Upper lobe of right lung (tissue), 1 donor: ENCODE measurements at places on chromosomes 7 and 10. TPM values are rescaled to one million over a fixed set of nuclear protein-coding genes. Genes with fewer than 3 reads are reported as not detected.

ANKRD16 gene
- total RNA-seq: 4.6 TPM

NODAL gene
- not detected for total RNA-seq

VIPR2 gene
- total RNA-seq: 4.5 TPM

GPR15LG gene
- total RNA-seq: not detected

GRCh38 chr7:129948877-129949291, 3.9 kb downstream of the UBE2H start:
- H3K27ac ChIP-seq: peak overlapping the region; percentile 91
- peak; percentile 92 for DNase-seq
- H3K36me3 ChIP-seq: no peaks in the 10 kb centered on the region
- no peaks in the 10 kb centered on the region for H3K27me3 ChIP-seq
- H3K4me1 ChIP-seq: peaks cover 42% of the 10 kb centered on the region

DNA sequence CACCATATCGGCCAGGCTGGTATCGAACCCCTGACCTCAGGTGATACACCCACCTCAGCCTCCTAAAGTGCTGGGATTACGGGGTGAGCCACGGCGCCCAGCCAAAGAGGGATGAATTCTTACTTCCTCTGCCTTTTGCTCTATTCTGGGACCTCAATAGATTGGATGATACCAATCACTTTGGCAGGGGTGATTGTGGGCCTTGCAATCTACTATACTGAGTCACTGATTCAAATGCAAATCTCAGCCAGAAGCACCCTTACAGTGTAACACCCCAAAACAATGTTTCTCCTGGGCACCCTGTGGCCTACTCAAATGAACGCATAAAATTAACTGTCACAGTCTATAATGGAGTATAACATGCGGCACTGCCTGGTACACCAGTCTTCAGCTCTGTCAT, 596.7 kb upstream of the LRRTM3 start:
- H3K27me3 ChIP-seq: no peaks in the 10 kb centered on the region
- no peak overlapping the region for H3K27ac ChIP-seq
- no peak for DNase-seq
- H3K4me1 ChIP-seq: no peaks in the 10 kb centered on the region
- no peak overlapping the region for H3K4me3 ChIP-seq

DNA sequence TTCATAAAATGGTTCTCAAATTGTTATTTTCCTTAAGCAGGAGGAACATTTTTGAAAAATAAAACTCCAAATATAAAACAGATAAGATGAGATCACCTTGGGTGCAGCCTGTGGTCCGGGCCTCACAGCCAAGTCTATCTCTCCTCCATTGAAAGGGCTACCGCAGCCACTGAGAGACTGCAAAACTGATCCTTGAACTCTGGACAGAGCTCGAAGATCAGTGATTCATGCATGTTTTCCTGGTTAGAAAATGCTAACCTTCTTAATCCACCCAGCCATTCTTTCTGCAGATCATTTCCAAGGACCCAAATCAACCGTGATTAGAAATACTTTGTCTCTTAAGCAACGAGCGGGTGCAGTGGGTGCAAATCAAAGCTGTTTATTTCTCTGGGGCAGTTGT, 378.8 kb downstream of the PLXDC2 start:
- no peak overlapping the region for H3K27ac ChIP-seq
- H3K27me3 ChIP-seq: no peaks in the 10 kb centered on the region
- no peak overlapping the region for H3K4me3 ChIP-seq
- H3K4me1 ChIP-seq: no peaks in the 10 kb centered on the region
- DNase-seq: no peak
- no peaks in the 10 kb centered on the region for H3K36me3 ChIP-seq

DNA sequence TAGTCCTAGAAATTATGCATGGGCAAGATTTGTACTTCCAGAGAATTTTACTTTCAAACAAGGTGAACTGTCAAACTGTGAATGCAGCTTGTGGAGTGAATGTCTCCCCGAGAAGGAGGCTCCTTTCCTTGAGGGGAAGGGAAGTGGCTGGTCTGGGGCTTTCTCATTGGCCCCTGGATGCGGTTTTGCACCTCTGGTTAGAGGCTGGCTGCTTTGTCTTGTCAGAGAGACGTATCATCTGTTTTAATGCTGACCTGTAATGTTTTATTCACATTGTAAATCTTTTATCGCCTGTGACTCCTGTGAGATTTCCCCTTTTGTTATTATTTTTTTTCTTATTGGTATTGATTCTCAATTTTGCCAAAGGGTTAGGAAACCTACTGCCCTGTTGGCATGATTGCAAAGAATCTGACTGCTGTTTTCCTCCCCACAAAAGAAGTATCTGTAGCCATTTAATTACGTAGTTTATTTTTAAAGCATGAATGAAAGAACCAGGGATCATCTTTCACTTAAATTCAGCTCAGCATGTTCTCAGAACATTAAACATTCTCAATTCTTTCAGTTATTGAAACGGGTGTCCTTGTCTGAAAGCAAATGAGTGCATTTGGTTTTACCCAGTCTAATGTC, 238.3 kb upstream of the NFE2L3 start:
- no peaks in the 10 kb centered on the region for H3K36me3 ChIP-seq
- no peaks in the 10 kb centered on the region for H3K4me1 ChIP-seq
- no peak overlapping the region for H3K4me3 ChIP-seq
- H3K27me3 ChIP-seq: peaks cover 4% of the 10 kb centered on the region

DNA sequence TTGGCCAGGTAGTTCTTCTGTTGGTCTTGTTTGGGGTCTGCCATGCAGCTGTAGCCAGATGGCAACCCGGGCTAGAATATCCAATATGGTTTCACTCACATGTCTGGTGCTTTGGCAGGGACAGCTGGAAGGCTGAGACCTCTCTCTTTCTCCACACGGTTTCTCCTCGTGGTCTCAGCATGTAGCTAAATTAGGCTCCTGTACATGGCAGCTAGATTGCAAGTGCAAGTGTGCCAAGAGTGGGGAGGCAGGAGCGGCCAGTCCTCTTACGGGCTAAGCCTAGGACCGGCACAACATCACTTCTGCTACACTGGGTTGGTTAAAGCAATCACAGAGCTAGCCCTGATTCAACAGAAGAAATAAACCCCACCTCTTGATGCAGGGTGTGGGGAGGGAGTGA, 9.3 kb upstream of the PDE1C start:
- no peaks in the 10 kb centered on the region for H3K4me1 ChIP-seq
- H3K27me3 ChIP-seq: no peaks in the 10 kb centered on the region
- no peak overlapping the region for H3K27ac ChIP-seq
- H3K36me3 ChIP-seq: no peaks in the 10 kb centered on the region
- no peak for DNase-seq
- no peak overlapping the region for H3K4me3 ChIP-seq

GRCh38 chr10:125449571-125449970, 233.4 kb downstream of the TEX36 start:
- H3K27ac ChIP-seq: no peak overlapping the region
- H3K4me1 ChIP-seq: no peaks in the 10 kb centered on the region
- H3K36me3 ChIP-seq: no peaks in the 10 kb centered on the region
- no peak overlapping the region for H3K4me3 ChIP-seq
- H3K27me3 ChIP-seq: peaks cover 5% of the 10 kb centered on the region

DNA sequence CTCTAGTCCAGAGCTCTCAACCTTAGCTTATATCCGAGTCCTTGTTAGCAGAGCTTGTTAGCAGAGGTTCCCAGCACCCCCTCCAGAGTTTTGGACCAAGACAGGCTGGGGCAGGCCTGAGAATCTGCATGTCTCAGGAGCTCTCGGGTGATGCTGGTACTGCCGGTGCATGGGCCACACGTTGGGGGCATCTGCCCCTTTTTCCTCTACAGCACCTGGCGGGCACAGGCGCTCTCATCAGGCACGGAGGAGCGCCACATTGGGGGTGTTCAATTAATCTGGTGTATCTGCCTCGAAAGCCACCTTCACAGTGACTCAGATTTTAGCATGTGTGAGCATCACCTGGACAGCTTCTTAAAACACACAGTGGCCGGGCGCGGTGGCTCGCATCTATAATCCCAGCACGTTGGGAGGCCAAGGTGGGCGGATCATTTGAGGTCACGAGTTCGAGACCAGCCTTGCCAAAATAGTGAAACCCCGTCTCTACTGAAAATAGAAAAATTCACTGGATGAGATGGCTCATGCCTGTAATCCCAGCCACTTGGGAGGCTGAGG, 117.7 kb downstream of the ELFN1 start:
- H3K4me3 ChIP-seq: no peak overlapping the region
- no peaks in the 10 kb centered on the region for H3K36me3 ChIP-seq
- H3K4me1 ChIP-seq: no peaks in the 10 kb centered on the region
- DNase-seq: peak; percentile 21
- H3K27ac ChIP-seq: no peak overlapping the region
- H3K27me3 ChIP-seq: peaks cover 12% of the 10 kb centered on the region

DNA sequence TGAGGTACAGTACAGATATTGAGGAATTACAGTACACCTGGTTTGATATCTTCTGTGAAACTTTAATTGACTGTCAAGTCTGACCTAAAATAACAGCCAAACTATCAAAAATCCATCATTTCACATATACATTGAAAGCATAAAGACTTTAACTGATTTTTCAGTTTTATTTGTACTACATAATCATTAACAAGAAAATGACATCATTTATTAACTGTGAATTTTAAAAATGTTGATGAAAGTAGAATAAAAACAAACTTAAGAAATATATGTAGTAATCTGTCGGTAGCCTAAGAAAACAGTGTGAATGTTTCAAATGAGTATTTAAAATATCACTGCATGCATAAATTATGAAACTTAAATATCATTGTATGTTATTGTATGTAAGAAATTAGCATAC, 836.7 kb upstream of the GHITM start:
- H3K4me1 ChIP-seq: no peaks in the 10 kb centered on the region
- H3K27ac ChIP-seq: no peak overlapping the region
- H3K36me3 ChIP-seq: no peaks in the 10 kb centered on the region
- H3K4me3 ChIP-seq: no peak overlapping the region
- DNase-seq: no peak
- no peaks in the 10 kb centered on the region for H3K27me3 ChIP-seq

- no peaks in the 10 kb centered on the region for H3K27me3 ChIP-seq
- H3K4me1 ChIP-seq: no peaks in the 10 kb centered on the region
- no peak overlapping the region for H3K27ac ChIP-seq
- DNase-seq: no peak
These were observed 140.4 kb upstream of the PRSS1 start for GRCh38 chr7:142608630-142609428.

DNA sequence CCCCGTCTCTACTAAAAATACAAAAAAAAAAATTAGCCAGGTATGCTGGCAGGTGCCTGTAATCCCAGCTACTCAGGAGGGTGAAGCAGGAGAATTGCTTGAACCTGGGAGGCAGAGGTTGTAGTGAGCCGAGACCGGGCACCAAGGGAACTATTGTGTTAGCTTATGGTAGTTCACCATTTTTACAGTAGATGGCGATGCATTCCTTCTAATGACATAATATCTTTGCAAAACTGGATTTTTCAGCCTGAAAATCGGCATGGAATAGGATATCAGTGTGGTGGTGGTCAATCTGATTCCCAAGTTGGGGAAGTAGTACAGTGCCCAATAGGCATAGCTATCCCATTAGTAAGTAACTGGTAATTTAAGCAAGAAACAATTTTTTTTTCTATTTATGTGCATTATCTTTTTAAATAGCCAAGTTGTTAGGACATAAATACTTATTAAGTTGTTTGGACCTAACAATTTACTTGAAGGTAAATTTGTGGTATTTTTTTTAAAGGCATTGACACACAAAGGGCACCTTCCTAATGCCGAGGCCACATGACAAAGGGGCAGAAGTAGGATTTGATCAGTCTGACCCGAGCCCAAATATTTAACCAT, 17.6 kb upstream of the IMPDH1 start:
- peaks cover 9% of the 10 kb centered on the region for H3K4me1 ChIP-seq
- no peak for DNase-seq
- no peaks in the 10 kb centered on the region for H3K36me3 ChIP-seq
- no peaks in the 10 kb centered on the region for H3K27me3 ChIP-seq
- no peak overlapping the region for H3K27ac ChIP-seq
- H3K4me3 ChIP-seq: no peak overlapping the region
